Thoracic aorta (tissue), 2 donors: ENCODE measurements at places on chromosomes 12 and 14. TPM values are rescaled to one million over a fixed set of nuclear protein-coding genes. Genes with fewer than 3 reads are reported as not detected.

Gene LYSET
- total RNA-seq = 3.2 TPM

Gene ITGA7
- 317 TPM for total RNA-seq

Gene GNB3
- total RNA-seq = 9.3 TPM

DNA sequence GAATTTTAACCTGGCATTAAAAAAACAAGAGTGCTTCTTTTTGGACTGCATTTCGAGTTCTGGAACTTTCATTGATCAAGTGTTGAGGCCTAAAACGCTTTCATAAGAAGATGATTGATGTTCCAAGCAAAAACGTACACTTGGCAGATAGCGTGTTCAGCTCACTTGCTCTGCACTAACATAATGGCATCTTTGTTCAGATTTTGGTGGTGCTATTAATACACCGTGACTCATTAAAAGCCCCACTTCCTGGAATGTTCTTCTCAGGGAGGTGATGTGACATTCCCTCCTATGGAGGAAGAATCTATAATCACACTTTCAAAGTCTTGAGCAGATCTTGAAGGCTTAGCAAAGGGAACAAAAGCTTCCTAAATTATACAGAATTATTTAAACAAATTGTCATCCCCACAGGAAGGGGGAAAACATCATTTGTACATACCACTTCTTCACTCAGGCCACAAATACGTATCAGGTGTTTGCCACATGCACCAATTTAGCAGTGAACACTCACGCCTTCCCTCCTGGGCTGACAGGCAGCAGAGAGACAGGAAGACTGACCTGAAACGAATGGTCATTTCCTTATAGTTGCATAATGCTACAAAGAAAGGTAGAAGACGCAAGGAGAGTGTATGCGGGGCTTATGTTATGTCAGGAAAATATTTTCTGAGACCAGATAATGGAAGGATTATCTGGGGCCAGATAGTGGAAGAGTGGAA is 15.4 kb downstream of the HSP90AA1 start:
- DNase-seq = no peak

- no peak for DNase-seq
Observed at GRCh38 chr12:47164724-47165439, 85.1 kb upstream of the AMIGO2 start.

GRCh38 chr12:92010853-92011701 is 134.6 kb downstream of the BTG1 start:
- no peak for DNase-seq

- DNase-seq = no peak
Observed at GRCh38 chr14:68254669-68255527, 435.3 kb downstream of the RAD51B start.

DNA sequence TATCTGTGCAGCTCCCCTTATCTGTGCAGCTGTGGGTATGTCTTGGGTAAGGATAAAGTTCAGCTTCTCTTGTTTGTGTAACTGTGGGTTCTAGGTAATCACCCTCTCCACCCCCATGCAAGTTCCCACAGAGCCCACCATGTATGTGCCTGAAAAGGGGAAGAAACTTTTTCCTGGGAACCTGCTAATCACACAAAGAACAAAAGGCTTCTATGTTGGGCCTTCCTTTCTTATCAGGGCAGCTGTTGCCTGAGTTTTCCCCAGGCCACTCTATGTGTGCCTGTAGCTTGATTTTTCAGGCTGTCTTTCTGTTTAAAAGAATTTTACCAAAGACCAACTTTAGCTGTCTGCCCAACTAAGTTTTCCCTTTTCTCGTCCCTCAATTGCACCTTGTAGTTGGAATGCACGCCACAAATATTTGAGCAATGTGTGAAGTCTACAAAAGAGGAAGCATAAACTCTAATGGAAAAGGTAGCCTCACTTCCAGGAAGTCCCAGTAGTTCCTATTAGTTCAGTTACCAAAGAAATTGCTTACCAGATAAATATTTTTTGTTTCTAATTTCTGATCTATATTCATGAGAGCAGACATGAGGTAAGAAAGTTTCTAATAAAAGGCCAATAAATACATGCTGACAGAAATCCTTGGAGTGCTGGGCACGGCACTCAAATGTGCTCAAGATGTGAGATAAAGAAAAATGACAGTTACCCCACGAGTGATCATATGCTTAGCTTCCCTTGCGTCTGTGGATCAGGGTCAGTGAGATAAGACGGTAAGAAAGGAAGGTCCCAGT is 2.7 kb upstream of the GALC start:
- no peak for DNase-seq

DNA sequence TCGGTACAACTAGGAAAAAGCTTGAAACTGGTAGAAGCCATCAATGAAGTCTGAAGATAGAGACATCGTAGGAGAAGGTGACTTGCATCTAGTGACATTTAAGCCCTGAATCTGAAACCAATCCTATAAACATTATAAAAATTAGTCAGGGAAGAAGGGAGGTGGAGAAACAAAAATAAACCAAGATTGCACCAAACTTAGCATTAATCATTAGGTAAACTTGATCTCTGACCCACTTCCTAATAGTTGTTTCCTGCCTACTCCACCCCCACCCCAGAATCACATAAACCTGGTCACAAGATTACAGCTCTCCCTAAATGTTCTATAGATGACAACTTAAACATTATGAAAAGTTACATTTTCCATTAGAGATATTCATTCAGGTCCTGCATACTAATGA is 40.4 kb downstream of the TSPAN19 start:
- no peak for DNase-seq

- no peak for DNase-seq
Observed at GRCh38 chr12:89227774-89228173, 124.5 kb downstream of the DUSP6 start.

DNA sequence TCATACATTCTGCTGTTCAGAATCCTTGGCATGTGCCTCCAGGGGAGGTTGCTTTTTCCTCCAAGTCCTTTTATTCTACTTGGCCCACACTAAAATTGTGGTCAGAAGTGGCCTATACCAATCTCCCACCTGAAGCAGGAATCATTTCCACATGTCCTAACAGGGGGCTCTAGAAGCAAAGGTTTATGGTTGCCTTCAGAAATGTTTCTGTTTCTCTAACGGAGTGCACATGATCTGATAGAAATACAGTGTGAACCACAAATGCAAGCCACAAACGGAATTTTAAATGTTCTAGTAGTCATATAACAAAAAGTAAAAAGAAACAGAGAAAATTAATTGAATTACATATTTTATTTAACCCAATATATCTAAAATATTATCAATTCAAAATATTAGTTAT is 4.0 kb downstream of the PTGER2 start:
- no peak for DNase-seq

- no peak for DNase-seq
Observed at GRCh38 chr12:59431266-59431665, 164.6 kb upstream of the SLC16A7 start.

DNA sequence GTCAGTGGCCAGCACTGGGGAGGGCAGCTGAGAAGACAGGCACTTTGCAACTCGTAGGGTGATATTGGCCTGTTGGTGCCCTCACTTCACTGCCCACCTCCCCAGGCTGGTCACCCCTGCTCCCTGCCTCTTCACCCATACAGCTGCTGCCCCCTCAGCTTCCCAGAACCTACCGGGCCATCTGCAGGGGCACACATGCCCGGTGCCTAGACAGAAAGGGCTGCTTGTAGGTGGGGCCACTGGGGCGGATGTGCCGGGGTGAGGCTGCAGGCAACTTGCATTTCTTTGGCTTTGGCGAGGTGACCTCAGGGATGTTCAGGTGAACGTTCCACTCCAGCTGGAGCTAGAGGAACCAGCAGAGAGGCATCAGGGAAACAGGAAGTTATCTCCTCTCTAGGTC is 17.2 kb downstream of the FAM186B start:
- no peak for DNase-seq

GRCh38 chr14:92877757-92878431 is 45.1 kb upstream of the CHGA start:
- no peak for DNase-seq

DNA sequence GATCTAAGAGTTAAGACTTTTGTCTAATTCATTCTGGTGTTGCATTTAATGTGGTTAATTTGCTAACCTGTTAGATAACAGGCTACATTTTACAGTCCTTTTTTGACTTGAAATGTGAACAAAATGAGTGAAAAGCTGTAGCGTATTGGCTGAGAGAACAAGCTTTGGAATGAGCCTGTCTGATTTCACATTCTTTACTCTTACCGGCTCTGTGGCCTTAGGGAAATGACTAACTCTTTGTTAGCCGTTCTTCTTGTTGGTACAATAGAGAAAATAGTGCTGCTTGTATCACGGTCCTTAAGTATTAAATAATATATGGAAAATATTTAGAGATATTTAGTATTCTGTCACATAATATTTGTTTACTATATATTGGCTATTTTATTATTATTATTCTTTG is 1.9 kb downstream of the MNAT1 start:
- DNase-seq = no peak
